ENCODE measurements at places on chromosomes 12 and 14.

- DNase-seq: no peak
These were observed 2.8 kb downstream of the SLC38A2 start for GRCh38 chr12:46369474-46370379.

DNA sequence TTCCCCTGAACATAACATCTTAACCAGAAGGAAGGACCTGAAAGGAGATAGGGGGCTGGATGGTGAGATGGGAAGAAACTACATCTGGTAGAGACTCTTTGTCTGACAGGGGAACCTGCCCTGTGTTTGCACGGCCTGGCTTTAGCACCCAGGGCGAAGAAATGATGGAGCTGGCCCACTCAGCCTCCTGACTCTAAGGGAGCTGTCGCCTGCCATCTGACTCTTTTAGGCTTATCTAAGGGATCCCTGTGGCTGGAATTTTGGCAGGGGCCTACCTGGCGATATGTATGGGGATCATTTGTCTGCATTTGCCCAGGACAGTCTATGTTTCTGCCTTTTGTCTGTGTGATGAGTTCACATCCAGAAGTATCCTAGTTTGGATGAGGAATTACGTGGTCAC, 15.6 kb upstream of the CACNA2D4 start:
- no peak for DNase-seq

- no peak for DNase-seq
These were observed 111.1 kb downstream of the SPTSSA start for GRCh38 chr14:34350903-34351302.

- DNase-seq: no peak
These were observed 76.1 kb downstream of the SLC25A47 start for GRCh38 chr14:100399052-100399849.
